GM12892 (cell line): ENCODE measurements at places on chromosomes 6 and 20.

DNA sequence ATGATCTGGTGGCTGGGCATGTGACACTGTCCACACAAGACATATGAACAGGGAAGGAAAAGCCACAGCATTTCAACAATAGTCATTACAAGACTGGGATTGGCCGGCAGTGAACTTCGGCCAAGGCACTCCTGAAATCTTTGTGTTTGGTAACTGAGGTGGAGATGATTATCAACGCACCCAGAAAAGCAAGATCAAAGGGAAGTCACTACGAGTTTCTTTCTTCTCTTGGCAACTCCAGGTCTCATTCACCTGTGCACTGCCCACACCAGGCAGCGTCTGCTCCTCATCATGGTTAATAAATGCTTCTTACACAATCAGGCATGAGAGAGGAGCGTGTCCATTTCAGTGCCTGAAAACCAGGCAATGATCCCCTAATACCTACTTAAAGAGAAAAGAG is 20.5 kb upstream of the FOXC1 start:
- no peak for DNase-seq

- no peak for DNase-seq
Measured at GRCh38 chr6:30169658-30170614, 6.6 kb downstream of the TRIM15 start.

- no peak for DNase-seq
Measured at GRCh38 chr6:20302702-20303251, 90.5 kb upstream of the MBOAT1 start.

DNA sequence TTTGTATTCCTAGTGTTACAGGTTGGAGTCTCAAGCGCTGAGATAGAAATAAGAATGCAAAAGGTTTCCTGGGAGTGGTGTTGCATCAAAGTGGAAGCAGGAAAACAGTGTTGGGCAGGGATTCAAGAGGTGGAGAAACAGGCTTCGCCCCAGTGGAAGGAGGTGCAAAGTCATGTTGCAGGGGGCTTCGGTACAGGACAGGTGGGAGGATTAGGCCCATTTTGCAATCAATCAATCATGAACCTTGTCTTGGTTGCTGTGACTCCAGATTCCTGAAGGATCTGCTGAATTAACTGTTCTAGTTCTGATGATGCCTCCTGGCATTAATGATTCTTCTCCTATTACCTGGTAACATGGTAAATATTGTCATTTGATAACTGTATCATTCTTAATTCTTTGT is 22.4 kb upstream of the FAM217A start:
- DNase-seq = no peak

- DNase-seq = no peak
Measured at GRCh38 chr6:139109558-139109957, 25.3 kb upstream of the HECA start.

DNA sequence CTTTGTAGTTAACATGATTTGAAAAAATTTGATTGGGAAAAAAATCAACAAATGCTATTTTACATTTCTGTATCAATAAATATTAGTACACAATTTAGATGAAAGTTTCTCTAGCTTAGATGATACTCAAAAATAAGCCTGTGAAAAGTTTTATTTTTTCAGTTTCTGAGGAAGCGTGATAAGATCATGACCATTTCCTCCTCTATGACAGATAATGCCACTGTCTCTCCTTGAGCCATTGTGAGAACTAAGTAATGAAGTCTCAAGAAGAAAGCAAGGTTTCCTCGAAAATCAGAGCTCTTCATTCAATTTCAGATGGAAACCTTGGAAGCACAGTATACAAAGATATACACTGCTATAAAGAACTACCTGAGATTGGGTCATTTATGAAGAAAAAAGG is 395.0 kb downstream of the HDGFL1 start:
- no peak for DNase-seq
